ENCODE measurements at places on chromosomes 2 and 18.
A peak's percentile ranks its signal among the peaks of the same experiment; 100 is the strongest.

DNA sequence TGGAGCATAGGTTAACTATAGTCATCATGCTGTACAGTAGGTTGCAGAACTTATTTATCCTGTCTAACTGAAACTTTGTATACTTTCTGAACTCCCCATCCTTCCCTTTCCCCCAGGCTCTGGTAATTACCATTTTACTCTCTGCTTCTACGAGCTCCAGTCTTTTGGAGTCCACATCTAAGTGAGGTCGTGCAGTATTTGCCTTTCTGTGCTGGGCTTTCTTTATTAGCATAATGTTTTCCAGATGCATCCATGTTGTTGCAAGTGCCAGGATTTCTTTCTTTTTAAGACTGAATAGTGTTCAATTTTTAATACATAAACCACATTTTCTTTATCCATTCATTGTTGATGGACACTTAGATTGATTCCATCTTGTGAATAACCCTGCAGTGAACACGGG, 464.1 kb downstream of the TGIF1 start:
- no peak for ATAC-seq

DNA sequence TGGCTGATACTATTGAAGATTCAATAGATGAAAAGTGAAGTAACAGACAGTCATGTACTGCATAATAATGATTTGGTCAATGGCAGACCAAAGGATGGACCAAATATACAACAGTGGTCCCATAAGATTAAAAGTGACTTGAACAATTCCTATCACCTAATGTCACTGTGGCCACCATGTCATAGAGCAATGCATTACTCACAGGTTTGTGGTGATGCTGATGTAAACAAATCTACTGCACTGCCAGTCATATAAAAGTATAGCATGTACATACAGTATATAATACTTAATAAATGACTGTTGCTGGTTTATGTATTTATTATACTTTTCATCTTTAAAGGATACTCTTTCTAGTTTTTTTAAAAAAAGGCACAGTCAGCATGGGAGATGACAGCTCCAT, 99.9 kb downstream of the USP34 start:
- ATAC-seq: peak; percentile 63

GRCh38 chr18:41923446-41923845, 31.6 kb upstream of the PIK3C3 start:
- no peak for ATAC-seq

DNA sequence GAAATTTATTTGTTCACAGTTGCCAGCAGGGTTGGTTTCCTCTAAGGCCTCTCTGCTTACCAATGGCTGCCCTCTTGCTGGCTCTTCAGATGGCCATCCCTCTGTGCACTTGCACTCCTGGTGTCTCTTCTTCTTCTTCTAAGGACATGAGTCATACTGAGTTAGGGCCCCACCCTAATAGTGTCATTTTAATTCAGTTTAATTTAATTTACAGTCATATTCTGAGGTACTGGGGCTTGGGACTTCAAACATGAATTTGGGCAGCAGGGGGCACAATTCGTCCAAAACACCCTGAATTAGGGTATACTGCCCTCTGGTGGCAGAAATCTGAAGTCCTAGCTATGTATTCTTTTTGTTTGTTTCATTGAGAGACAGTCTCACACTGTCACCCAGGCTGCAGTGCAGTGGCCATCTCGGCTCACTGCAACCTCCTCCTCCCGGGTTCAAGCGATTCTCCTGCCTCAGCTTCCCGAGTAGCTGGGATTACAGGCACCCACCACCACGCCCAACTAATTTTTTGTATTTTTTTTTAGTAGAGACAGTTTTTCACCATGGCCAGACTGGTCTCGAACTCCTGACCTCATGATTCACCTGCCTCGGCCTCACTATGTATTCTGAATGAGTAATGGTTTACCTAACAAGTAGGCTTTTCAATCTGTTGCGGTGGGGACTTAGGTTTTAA, 19.8 kb downstream of the SLC4A1AP start:
- peak; percentile 80 for ATAC-seq

DNA sequence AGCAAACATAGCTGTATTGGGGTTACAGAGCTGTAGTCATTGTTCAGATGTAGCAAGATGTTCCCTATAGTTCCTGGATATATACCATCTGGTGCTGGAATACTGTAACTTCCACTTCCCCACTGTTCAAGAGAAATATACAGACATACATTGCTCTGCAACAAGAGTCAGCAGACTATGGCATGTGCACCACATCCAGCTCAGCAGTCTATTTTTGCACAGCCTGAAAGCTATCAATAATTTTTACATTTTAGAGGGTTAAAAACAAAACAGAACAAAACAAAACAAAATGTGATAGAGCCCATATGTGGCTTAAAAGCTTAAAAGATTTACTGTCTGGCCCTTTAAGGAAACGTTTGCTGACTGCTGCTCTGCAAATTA, 31.8 kb upstream of the VIT start:
- ATAC-seq: no peak

GRCh38 chr18:2423761-2424160, 147.5 kb downstream of the METTL4 start:
- no peak for ATAC-seq

- no peak for ATAC-seq
These were observed 596.0 kb downstream of the BCL11A start for GRCh38 chr2:59957504-59957903.

DNA sequence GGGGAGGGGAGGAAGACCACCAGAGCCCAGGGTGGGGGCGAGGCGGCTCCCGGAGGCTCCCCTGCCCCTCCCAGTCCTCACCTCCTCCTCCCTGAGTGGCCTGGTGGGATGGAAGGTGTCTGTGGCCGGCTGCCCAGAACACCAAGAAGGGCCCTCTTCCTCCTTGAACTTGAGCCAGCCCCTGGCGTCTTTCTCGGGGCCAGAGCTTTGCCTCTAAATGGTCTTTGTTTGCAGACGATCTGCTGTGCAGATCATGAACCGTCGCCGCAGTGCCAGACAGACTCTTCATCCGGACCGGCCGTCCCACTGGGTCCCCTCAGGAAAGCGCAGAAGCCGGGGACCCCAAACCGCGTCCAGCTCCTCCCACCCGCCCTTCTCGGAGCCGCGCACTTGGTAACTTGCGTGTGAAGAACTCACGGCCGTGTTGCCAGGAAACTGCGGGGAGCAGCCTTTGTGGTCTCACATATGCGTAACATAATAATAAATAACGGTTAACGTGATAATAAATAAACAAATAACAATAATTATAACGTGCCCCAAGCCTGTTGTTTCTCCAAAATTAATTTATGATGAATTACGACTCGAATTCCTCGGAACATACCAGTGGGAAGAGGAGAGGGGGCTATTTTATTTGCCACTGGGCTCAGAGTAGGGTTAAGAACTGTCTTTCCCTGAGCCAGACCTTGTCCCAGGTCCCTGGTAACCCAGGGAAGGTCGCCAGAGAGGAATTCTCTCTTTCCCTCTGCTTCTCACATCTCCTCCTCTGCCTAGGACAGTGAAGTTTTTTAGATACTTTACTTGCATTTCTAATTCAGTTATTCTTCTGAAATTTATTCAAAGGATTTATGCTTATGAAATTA, 41.0 kb downstream of the PTGR3 start:
- no peak for ATAC-seq

GRCh38 chr2:35314049-35314448, 1041.5 kb upstream of the CRIM1 start:
- no peak for ATAC-seq

- ATAC-seq: no peak
These were observed 52.5 kb upstream of the GPR17 start for GRCh38 chr2:127593228-127594115.

- ATAC-seq: no peak
These were observed 681 bp downstream of the ACADL start for GRCh38 chr2:210224591-210224940.

- no peak for ATAC-seq
These were observed 99.7 kb downstream of the HDAC4 start for GRCh38 chr2:239300871-239301735.

DNA sequence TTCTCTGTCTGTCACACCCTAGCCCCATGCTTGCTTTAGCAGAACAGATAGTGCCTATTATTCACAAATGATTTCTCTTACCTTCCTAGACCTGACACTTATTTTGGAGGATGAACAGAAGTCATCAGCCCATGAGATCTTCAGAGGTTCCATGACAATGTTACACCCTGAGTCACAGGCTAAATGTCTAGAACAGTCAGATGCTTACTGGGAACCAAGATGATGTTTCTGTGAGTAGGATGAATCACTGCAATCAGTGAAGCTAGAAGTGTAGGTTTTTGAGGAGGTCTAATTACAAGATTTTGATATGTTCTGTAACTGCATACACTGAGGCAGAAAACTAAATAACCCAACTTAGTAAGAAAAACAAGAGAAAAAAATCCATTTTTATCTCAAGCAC, 123.0 kb upstream of the THUMPD2 start:
- ATAC-seq: peak; percentile 87

GRCh38 chr2:217733461-217733860, 269.3 kb downstream of the TNS1 start:
- no peak for ATAC-seq

- ATAC-seq: no peak
These were observed 3.3 kb downstream of the APCDD1 start for GRCh38 chr18:10457767-10458166.
